ENCODE measurements at places on chromosomes 7 and 10.

DNA sequence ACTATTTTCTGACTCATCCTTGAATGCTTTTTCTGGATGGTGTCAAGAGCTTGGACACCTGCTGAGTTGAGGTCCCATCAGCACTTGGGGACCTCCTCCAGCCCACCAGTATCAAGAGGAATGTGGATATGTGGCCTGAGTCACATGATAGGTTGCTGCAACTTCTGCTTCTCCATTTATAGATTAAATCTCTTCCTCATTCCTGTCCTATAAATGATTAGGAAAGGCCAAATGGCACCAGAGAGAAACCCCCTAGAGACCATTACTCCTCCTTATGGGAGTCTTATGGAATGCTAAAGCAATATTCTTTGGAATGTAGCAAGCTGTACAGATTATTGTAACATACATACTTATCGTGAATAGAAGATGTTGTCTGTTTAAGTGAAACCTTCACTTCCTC is 85.6 kb downstream of the NEUROD6 start:
- no peak for DNase-seq

DNA sequence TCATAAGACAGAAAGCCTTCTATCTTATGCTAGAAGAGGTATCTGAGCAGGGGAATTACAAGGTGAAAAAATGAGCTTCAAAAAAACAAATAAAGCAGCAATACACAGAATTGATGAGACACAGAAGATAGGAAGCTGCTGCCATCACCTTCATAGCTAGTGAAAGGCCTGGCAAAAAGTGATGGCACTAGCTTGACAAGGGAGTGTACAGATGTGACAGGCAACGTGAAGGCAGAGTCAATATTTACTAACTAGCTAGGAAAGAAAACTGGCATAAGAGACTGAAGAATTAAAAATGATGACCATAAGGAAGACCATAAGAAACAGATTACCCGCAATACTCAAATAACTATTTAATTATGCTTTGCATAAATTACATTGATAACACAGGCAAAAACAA is 9.4 kb downstream of the GPR22 start:
- DNase-seq = no peak

DNA sequence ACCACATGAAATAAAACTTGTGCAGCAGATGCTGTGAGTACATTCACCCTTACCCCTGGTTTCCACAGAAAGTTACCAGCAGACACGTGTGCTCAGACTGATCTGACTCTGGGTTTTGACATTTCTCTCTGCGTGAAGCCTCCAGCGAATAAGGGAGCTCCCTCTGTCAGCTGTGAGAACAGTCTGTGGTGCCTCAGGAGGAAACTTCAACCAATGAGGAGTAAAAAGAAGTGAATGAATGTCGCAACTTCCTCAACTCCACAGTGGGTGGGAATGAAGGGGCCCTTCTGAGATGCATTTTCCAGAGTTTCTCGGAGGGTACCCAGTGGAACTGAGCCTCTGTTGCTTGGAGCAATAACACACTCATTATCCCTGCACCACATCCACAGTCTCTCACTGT is 743.4 kb downstream of the TNS3 start:
- no peak for DNase-seq

- DNase-seq = no peak
These were observed 38.6 kb upstream of the ARL4A start for GRCh38 chr7:12648704-12649261.

GRCh38 chr10:13907570-13907969 is 320.8 kb downstream of the PRPF18 start:
- no peak for DNase-seq

- no peak for DNase-seq
These were observed 32.8 kb upstream of the CDH23 start for GRCh38 chr10:71363936-71364335.

- no peak for DNase-seq
These were observed 148.0 kb downstream of the ANKRD7 start for GRCh38 chr7:118372530-118372929.

- DNase-seq = no peak
These were observed 14.0 kb upstream of the GTPBP4 start for GRCh38 chr10:974038-974784.

GRCh38 chr7:39987641-39988347 is 37.7 kb downstream of the CDK13 start:
- peak; percentile 12 for DNase-seq
